Activated CD8-positive, alpha-beta memory T cell treated with anti-CD3 and anti-CD28 coated beads for 1 hour (primary cell): ENCODE measurements at places on chromosomes 4 and X.

- DNase-seq, result no peak
These were observed 34.0 kb downstream of the PHKA2 start for GRCh38 chrX:18949944-18950301.

DNA sequence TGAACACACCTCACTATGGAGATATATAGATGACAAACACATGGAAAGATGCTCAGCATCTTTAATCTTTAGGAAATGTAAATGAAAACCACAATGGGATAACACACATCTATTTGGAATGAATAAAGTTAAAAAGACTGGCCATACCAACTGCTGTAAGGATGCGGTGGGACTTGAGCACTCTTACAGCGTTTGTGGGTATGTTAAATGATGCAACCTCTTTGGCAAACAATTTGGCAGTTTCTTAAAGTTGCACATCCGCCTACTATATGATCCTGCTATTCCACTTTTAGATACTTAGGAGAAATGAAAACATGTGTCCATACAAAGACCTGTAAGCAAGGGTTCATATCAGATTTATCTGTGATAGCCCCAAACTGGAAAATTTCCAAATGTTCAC is 50.7 kb downstream of the MRPL1 start:
- no peak for DNase-seq

- no peak for DNase-seq
These were observed 227.5 kb upstream of the STK26 start for GRCh38 chrX:131795442-131796229.

DNA sequence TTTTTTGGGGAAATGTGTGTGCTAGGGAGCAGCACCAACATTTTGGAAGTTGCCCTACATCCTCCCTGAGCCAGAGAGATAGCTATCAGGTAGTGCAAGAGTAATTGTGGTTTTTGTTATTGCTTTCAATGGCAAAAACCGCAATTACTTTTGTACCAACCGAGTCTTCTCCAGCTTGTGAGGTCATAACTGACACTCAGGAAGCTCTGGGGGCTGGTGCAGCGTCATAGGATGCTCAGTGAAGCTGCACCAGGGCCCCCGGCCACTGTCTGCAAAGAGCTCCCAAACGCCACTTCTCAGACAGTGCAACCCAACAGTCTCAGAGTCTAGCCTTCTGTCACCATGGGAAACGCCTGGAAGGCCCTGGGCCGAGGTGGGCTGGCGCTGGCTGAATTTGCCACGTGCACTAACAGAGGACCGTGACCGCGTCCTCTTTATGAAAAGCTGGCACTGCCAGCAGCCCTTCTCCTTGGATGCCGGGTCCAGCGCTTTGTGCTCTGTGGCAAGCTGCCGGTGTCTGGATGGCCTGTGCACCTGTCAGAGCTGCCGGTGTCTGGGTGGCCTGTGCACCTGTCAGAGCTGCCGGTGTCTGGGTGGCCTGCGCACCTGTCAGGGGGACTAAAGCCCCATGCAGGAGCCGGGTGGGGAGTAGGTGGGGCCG is 19.4 kb downstream of the SH3TC1 start:
- no peak for DNase-seq

DNA sequence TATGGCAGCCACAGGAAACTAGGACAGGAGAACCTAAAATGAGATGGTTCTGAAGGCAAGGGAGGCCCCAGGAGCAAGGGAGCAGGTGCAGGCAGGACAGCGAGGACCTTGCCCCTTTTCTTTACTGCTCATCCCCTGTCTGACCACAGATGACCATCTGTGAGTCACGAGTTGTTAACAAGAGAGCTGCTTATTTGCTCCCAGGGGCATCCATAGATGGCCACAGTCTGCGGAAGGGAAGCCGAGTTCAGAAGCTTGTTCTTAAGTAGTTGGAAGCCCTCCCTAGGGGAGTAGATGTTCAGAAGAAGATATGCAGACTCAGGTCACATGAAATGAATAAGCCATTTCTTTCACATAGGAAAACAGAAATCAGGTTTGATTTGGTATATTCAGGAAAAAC is 69.4 kb downstream of the EVC2 start:
- DNase-seq, result no peak

DNA sequence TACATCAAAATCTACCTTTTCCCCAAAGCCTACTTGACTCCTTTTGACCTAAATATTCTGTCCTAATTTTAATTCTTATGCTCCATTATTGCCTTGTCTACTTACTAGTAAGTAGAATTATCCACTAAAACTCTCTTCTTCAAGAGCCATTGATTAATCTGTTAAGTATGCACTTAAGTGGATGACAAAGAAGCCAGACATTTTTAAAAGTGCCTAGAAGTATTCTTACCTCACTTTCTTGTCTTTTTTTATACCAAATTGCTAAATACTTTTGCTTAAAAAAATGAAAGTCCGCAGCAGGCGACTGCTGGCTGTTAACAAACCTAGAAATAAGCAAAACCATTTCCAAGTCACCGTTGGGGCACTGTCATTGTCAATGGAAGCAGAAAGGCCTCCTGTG is 20.1 kb upstream of the FRMPD4 start:
- DNase-seq, result no peak

DNA sequence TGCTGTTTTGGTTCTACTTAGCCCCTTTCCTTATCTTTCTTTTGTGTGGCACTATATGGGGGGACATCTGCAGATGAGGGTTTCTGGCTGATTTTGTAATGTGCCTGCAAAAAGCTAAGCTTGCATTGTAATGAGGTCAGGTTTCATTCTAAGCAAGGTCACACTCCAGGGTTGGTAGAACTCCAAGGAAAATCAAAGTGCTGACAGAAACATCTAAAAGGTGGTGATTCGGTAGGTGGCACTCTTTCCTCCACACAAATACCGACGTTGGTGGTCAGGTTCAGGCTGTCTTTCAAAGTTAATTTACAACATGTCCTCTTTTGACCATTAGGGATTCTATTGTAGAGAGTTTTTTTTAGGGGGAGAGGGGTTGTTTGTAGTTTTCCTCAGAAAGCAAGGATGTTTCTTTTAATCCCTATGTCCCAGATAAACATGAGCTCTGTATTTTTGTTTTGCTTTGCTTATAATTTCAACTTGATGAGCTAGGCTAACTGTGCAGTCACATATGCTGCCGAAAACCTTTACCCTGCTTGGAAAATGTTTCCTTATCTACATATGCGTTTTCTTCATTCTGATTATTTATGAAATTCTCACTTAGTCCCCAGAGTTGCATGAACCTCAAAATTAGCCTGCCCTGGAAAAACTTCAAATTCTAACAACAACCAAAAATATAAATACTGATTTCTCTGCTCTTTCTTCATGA is 434.2 kb downstream of the PPARGC1A start:
- DNase-seq, result no peak

- DNase-seq, result no peak
These were observed 22.7 kb downstream of the PSAPL1 start for GRCh38 chr4:7411896-7412553.

- DNase-seq, result no peak
These were observed 92.1 kb downstream of the STK32B start for GRCh38 chr4:5143306-5143861.

DNA sequence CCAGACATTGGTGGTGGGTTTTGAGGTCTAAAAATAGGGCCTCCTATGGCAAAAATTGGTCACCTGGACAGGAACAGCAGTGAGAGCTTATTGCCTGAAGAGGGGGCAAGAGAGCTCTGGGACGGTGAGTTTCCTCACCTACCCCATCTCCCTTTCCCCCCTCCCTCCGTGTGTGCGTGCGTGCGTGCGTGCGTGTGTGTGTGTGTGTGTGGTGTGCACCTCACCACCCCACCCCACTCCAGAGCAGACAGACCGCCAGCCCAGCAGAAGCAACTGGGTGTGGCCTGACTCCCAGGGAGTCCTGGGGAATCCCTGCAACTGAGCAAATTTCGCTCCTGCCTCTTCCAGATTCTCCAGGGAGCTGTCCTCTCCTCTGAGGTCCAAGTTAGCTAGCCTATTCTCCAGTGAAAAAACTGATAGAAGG is 44.7 kb downstream of the PRPS1 start:
- peak; percentile 67 for DNase-seq

GRCh38 chr4:121822796-121823504 is 733 bp downstream of the CCNA2 start:
- DNase-seq, result no peak

DNA sequence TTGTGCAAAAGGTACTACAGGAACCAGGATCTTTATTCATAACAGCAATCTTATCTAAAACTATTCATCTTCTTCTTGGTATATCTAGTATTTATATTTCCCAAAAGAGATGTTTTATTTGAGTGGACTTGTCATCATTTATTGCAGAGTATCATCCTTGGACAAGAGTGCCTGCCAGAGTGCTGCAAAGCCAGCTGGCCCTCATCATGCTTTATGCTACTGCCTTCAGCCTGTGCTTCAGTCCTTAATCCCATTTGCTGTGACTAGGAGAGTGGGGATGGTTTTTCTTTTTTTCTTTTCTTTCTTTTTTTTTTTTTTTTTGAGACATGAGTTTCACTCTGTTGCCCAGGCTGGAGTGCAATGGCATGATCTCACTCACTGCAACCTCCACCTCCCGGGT is 33.5 kb upstream of the ELF2 start:
- no peak for DNase-seq

DNA sequence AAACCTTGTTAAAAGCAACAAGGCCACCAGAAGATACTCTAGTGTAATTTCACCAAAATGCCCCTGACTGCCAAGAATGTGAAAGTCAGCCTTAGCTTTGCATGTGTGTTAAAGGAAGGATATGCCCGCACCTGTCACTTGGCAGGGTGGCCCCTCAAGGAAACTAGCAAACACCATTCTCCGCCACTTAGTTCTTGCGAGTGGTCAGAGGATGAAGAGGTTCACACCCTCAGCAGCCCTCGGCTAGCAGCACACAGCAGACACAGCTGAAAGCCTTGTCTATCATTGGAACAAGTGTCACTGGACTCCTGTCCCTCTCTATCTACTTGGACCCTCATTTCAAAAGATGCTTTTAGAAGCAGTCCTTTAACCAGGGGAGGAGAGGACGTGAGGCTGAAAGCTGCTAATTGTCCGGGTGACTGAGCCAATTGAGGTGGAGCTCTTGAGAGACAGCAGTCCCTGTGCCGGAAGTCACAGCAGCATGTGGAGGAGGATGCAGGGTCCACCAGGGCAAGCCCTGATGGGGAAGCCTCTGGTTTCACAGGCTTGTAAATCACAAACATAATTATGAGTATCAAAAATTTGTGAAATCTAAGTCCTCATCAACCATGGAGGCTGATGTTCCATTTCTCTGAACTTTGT is 18.0 kb downstream of the HHIP start:
- no peak for DNase-seq

- no peak for DNase-seq
These were observed 526.3 kb downstream of the SPRY1 start for GRCh38 chr4:123922847-123923246.

DNA sequence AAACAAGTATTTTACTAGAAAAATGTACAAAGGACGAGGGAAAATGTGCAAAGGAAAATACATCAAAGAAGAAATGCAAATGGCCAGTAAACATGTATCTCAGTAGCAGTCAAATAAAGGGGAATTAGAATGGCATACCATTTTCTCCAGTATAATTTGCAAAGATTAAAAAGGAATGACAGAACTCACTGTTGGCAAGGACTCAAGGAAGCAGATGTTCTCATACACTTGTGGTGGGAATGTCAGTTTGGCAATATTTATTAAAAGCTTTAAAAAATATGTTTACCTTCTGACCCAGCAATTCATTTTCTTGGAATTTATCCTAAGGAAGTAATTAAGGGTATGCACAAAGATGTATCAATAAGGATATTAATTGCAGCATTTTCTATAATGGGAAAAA is 7.6 kb downstream of the CLCN5 start:
- DNase-seq, result no peak

GRCh38 chrX:48694776-48695533 is 1.6 kb upstream of the SUV39H1 start:
- DNase-seq, result no peak

DNA sequence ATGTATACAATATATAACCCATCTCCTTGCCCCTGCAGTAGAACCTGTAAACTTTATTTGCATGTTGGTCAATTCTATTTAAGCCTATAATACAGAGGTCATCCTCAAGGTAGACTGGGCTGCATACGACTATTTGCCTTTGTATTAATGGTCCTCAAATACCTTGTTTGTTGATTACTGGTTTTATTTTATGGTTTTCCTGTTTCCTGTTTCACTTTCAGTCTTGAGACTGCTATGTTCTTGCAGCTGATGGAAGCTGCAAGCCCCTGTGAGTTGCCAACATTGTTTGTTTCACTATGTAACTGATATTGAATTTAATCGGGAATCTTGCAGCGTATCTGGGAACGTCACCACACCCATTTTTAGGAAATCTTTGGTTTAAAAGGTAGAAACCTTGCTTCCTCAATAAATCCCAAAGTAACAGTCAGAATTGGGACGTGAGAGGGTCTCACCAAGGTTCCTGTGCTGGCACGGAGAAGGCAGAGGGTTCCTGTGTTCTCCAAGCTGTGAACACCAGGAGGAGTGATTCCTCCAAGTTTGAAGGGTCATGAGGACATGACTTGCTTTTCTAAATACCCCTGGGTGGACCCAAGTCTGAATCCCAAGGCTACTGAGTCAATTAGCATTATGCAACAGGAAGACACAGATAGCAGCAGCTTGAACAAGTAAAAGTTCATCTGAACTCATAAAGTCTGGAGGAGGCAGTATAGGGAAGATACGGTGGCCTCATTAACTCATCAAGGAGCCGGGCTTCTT is 110.6 kb upstream of the PNPLA4 start:
- no peak for DNase-seq
